ENCODE measurements at places on chromosomes 1 and 21.
A peak's percentile ranks its signal among the peaks of the same experiment; 100 is the strongest.

- no peak for DNase-seq
These were observed 42.4 kb downstream of the RWDD3 start for GRCh38 chr1:95276429-95276828.

- DNase-seq, result no peak
These were observed 189.2 kb downstream of the DYRK1A start for GRCh38 chr21:37555672-37556261.

- no peak for DNase-seq
These were observed 34.9 kb upstream of the PTGFRN start for GRCh38 chr1:116874733-116875249.

DNA sequence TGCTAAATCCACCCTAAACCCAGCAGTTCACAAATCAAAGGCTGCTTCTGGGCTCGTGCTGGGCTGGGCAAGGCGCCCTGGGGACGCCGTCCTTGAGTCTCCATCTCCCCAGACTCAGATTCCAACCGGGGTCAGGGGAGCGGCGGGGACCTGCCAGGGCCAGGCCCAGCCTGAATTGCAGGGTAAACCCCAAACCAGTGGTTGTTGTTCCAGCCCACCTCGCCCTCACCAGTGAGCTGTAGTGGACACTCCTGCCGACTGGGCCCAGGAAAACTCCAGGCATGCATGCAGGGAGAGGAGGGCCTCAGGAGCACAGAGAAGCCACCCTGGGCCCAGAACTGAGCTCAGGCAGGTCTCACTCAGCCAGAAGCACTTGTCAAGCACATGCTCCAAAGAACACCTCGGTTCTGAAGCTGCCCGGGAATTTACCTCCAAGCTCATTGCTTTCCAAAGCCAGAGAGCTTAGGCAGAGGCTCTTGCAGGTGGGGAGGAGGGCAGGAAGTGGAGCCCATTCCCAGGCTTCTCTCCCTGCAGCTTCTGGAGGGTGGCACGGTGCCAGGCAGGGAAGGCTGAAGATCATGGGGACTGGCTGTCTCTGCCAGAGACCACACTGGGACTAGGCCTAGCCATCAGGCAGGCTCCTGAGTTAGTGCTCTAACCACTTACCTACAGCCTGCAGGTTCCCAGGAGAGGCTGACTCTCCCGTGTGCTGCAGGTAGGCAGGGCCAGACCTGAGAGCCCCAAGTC, 437.0 kb downstream of the MATN1 start:
- no peak for DNase-seq

DNA sequence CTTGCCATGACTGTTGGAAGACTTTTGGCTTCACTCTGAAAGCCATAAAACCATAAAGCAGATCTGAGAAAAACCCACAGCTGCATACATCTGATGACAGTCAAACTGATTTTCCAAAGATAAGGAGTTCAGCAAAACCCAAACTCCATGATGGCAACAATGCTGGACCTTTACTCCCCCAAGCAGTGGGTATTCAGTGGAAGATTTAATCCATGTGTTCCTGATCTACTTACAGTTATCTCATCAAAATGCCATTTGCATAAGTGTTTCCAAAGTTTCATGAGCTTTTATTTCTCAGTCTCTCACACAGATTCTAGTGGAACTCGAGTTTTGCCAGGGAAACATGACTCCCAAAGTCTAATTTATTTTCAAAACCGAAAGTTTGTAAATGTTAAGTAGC, 184.9 kb downstream of the ZC3H11B start:
- no peak for DNase-seq

DNA sequence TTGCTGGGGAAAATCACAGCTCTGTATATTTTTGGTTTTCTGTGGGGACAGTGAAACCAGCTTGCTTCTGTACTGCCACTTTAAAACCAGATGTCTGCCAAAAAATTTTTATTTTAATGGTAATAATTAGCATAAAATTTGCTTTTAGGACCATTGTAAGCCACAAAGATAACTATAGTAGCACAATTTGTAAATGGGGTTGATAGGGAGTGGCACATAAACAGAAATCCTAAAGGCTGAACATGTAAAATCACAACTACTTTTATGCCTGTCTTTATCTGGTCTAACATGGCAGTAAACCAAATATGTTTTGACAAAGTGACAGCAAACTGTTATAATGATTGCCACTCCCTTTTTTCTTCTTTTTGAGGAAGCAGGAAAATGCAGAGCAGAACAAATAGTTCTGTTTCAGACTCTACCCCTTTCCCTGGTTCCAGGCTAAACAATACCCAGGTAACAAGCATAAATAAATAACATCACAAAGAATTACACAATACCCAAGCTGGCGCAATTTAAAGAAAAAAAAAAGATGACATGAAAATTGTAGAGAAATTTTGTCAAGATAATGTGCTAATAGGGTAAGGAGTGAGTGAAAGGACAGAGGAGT, 24.0 kb upstream of the CCDC181 start:
- DNase-seq, result peak; percentile 24

- peak; percentile 69 for DNase-seq
These were observed at the start of gene RAVER2 for GRCh38 chr1:64744492-64745180. RAVER2 (plus strand) TSS chr1:64745075; CDS start chr1:64745173, 98 bp downstream.

DNA sequence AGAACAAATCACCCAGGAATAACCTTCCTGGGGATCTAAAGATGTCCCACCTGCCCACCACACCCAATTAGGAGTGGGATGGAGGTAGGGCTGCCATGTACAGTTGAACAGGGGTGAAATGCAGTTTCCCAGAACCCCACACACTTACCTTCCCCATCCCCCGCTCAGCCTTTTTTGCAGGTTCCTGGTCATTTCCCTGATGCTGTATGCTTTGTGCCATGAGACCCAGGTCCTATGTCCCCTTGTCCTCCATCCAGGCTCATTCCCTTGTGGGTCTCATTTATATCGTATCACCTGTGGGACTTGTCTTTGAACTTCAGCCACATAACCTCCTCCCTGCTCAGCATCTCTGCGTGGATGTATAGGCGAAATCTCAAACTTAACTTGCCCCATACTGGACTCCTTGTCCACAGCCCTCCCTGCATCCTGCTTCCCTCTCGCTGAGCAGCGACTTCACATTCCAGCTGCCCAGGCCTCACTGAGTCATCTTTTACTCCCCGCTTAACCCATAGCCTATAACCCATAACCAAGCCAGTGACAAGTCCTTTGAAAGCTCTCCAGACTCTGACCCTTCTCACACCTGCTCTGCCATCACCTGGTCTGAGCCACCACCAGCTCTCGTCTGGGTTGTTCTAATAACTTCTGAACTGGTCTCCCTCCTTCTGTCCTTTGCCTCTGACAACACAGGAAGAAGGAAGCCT, 4.7 kb downstream of the LDLRAD2 start:
- peak; percentile 83 for DNase-seq

DNA sequence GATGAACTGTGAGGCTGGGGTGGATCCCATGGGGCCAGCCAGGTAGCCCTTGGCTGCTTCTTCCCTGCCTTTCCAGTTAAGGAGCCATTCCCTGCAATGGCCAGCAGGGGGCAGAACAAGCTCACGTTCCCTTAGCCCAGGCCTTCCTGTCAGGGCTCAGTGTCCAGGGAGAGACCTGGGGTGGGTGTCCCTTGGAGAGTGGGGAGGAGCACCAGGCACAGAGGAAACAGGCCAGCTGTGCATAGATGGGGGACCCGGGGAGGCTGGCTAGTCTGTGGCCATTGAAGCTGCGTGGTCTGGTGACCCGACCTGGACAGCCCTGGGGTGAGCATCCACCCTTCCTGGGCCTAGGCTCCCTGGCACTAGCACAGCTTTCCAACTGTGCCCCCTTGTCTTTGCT, 13.2 kb upstream of the EPS8L3 start:
- DNase-seq, result peak; percentile 93

DNA sequence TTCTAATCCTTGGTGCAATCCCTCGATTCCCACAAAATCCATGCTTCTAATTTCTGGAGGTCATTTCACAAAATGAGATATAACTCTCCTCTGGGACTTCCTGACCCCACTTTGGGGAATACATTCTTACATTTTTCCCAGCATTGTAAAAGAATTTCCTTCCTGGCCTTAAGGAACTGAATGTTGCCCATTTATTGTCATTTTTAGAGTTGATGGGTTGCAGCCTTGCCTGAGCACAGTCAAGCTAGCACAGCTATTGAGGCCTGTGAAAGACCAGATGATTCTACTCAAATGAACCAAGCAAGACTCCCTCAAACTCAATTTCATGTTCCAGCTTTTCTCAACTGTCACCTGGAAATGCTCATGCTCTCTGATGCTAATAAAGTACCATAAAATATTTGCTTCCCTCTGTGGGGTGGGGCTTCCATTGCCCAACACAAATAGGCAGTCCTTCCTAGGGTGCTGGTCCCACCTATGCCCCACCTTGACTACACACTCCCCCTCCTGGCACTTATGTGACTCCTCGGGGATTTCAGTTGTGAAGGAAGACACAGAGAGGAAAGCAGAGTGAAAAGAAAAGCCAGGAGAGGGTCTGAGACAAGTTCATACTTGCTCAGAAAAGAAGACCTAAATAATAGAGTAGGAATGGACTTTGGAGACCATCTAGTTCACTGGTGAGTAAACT, 24.0 kb upstream of the CDC7 start:
- DNase-seq, result no peak

- DNase-seq, result no peak
These were observed 49.0 kb downstream of the B3GALT5 start for GRCh38 chr21:39661740-39662139.

DNA sequence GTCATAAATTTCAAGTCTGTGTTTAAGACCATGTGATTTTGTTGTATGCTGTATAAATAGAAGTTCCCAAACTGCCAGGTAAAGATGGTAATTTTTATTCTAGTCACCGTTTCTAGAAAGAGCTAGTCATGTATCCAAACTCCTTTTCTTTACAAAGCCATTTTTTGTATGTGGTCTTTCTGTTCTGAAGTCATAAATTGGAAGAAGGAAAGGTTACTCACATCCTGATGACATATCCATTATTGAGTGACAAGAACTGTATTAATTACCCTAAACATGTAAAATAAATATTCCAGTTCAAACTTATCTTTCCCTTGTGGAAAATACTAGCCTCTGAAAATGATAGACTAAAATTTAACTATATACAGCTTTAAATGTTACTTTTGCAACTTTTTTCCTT, 104.7 kb downstream of the POFUT2 start:
- no peak for DNase-seq

DNA sequence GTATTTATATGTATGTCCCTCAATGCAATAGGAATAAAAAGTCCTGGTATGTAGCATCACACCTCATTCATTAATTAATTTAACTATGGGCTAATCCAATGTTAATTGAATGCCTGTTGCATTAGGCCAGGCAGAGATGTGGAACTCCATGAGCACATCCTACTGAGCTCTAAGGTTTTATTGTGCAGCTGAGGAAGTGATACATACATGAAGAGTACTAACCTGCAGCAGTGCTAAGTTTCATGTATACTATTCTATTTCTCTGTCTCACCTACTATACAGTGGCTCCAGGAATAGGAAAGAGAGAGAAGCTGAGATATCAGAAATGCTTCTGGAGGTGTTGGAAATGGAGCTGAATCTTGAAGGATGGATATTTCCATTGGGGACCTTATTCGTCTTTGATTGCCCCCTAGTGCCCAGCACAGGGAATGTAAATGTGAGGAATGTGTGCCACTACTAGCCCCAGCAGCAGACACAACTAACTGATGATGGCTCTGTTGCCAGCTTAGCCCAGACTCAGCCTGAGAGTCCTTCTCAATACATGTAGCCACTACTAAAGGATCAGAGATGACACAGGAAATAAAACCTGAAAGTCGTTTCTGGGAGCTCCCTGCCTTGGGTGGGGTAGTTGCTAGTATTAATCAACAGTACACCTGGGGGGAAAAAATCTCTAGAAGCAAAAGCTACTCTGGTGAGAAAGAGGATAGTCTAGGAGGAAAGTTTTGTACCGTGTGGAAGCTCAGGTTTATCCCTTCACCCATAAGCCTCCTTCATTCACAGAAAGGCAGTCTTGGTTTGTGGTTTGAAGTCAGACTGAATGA, 173.3 kb upstream of the FOXD3 start:
- peak; percentile 54 for DNase-seq

DNA sequence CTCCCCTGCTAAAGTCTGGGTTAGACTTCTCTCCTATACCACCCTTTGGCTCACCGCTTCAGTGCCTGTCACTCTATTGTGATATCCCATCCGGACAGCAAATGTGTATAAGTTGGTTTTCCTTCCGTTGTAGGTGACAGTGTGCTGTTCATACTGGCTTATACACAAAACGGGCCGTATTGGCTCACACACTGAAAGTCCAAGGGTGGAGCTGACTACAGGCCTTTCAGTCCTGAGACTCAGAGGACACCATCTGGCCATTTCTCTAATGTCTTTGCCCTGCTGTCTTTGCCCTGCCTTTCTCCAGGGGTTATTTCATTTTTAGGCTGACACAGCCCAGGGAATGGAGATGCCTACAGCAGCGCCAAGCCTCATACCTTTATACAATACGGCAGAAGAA, 90.7 kb downstream of the URB2 start:
- DNase-seq, result no peak

DNA sequence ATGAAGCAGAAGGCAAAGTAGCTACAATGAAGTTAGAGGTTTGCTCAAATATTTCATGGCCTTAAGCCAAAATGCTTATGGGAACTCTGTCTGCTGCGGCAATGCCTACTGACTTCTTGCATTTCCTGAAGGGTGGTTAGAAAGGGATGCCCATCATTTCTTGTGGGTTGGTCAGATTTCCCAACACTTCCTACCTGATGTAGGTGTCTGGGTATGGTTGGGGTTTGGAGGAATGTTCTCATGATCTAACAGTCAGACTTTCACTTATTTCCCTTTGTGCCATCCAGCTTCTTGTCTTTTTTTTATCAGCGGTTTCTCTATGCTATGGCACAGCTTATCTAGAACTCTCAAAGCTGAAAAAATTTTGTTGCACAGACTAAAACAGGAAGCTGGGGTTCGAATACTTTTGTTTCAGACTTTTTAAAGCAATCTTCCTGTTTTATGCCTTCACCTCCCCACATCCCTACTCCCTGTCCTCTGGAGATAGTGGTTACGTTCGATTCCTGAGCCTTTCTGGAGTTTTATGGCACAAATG, 307.7 kb downstream of the USP25 start:
- DNase-seq, result no peak

DNA sequence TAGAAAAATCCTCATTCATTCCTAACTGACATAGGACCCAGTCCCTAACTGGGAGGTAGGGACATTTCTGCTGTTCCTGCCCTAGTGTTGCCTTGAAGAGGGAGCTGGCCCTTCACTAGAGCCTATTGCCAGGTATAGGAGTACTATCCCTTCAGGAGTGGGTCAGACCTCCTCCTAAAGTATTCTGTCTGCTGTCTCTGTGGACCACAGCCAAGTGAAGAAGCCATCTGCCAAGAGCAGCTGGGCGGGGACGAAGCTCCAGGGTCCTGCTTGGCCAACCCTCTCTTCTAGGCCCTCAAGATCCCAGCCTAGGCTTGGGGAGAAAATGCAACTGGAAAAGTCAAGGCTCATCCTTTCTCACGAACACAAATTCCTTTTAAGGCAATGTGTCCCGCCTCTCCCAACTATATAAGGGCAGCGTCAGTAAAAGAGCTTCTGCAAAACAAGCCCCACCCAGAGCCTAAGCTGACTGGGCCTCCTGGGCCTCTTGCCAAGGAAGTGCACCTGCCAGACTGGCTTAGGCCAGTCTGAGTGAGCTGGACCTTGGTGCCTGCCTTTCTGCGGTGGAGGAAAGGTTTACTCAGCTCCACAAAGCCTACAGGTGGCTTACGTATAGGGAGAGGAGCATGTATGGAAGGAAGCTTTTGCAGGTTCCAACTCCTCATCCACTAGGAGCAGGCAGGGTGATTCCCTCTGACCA, 638 bp upstream of the TUFT1 start:
- peak; percentile 98 for DNase-seq

GRCh38 chr1:194538453-194538852, 1352.0 kb upstream of the B3GALT2 start:
- DNase-seq, result no peak

Measured in HT-29 (cell line).